ENCODE measurements at places on chromosomes 5 and 9.

DNA sequence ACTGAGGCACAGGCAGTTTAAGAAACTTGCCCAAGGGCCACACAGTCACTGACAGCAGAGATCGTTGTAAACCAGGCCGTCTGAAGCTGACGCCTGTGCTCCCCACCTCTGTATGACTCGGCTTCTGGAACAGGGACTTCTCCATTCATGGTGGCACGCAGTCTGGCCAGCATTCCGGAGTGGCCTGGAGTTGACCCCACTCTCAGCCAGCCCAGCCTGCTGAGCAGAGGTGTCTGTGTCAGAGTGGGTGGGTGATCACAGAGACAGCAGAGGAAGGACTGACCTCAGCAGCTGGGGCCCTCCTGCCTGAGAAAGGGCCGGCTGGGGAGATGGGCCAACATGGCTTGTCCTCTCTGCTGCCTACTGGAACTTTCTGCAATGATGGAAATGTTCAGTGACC is 12.6 kb downstream of the LRSAM1 start:
- DNase-seq: peak; percentile 19

- DNase-seq: peak; percentile 26
These were observed 23.9 kb downstream of the VCP start for GRCh38 chr9:35048511-35048910.

DNA sequence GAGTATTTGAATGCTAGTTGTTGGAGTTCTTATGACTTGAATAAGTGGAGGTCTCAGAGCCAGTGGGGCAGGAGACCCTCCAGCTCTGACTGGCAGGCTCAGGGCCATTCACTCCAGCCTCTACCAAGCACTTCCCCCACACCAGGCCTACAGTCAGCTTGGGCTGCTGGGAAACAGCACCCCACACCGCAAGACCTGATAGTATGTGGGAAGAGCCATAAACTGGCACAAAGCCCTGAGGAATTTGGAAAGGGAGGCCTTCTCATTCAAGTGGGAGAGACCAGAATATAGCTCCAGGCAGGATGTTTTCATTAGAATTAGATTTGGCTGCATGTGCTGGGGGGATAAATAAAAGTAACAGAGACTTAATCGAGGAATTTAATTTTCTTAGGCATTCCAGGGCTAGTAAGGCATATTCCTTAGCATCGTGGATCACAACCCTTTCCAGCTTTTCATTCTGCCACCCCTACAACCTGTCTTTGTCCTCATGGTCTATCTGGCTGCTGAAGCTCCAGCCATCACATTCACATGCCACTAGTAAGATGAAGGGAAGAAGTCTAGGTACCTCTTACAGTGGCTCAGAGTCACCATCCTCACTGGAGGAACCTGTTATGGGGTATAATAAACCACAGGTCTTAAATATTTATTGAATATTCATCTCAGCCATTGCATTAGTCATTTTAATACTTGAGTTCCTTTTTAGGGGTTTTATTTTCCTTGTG is 47.5 kb downstream of the TMOD1 start:
- DNase-seq: no peak

- no peak for DNase-seq
These were observed 32.5 kb downstream of the RAB14 start for GRCh38 chr9:121169094-121169601.

GRCh38 chr5:139488260-139488659 is 5.7 kb upstream of the STING1 start:
- DNase-seq: no peak

DNA sequence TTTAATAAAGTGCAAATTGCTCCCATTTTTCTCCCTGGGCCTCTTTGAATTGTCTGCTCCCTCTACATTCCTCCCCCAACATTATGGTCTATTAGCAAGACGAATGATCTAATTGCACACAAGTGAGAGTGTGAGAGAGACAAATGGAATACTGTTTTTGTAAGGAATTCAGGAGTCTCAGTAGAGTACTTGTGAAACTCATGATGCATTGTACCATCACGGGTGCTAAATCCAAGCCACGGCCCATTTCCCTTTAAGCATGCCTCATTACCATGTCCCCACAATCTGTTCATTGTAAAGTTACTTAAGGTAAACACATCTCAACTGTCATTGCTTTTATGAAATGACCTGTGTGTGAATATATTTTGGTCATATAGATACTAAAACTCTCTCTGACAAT is 62.8 kb downstream of the CD180 start:
- DNase-seq: no peak

- DNase-seq: no peak
These were observed 556.1 kb downstream of the CDH9 start for GRCh38 chr5:26482076-26482809.

- DNase-seq: no peak
These were observed 2.5 kb upstream of the FGF1 start for GRCh38 chr5:142688281-142688989.

- no peak for DNase-seq
These were observed 742.8 kb downstream of the CDH9 start for GRCh38 chr5:26295541-26295940.

GRCh38 chr5:57517250-57517649 is 34.6 kb upstream of the ACTBL2 start:
- no peak for DNase-seq

- no peak for DNase-seq
These were observed 41.2 kb upstream of the COL5A1 start for GRCh38 chr9:134600371-134600770.

DNA sequence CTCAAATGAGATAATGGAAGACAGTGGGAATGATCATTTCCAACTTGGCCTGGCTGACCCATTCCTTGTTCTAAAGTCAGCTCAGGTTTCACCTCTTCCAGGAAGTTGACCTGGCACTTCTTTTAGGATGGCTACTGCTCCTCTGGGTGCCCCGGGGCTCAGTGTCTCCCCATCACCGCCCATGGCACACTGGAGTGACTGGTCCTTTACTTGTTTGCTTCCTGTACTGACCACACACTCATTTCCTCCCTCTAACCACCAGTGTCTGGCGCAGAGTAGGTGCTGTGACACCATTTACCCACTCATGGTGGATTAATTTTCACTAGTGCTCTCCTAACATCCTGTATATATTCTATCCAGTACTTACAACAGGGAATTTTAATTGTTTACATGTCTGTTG is 183.5 kb downstream of the CDK5RAP2 start:
- DNase-seq: no peak

DNA sequence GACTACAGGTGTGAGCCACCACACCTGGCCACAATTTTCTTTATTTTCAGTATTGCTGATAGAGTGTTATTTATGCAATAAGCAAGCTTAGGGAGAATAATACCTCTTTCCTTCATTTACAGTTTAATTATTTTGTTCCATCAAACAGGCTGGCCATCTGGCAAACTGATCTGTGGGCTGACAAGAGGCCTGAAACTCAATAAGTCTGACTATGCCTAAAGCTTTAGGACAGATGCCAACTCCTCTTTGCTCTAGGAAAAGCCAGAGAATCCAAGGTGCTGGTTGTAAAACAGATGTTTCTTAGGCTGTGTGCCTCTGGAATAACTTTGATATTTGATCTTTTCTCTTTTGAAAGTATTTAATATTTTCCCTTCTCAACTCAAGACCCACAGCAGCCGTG is 98.4 kb downstream of the TARS1 start:
- DNase-seq: no peak

GRCh38 chr5:83576341-83576740 is 104.8 kb downstream of the VCAN start:
- no peak for DNase-seq

- DNase-seq: no peak
These were observed 84.5 kb downstream of the GNAQ start for GRCh38 chr9:77946969-77947620.

DNA sequence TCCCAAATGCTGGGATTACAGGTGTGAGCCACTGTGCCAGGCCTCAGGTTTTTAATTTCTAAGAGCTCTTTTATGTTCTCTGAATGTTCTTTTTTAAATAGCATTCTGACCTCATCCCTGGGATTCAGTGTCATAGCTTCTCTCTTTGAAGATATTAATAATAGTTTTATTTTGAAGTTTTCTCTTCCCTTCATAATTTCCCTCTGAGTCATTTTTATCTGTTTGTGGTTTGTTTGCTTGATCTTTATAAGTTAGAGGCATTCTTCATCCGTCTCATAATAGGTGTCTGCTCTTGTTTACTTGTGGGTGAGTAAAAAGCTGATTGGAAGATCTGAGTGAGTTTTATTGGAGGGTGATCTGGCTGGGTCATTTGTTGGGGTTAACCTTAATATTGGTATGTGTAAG is 12.5 kb upstream of the MAMDC2 start:
- DNase-seq: no peak

DNA sequence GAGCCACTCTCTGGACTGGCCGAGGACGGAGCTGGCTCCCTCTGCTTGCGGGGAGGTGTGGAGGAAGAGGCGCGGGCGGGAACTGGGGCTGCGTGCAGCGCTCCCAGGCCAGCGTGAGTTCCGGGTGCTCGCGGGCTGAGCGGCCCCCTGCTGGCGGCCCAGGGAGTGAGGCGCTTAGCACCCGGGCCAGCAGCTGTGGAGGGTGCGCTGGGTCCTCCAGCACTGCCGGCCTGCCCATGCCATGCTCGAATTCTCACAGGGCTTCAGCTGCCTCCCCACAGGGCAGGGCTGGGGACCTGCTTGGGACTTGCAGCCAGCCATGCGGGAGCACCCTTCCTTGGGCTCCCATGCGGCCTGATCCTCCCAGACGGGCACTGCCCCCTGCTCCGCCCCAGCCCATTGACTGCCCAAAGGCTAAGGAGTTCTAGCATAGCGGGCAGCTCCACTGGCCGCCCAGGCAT is 416.9 kb downstream of the MRPS30 start:
- DNase-seq: no peak

- DNase-seq: peak; percentile 95
These were observed 102.1 kb upstream of the RANBP3L start for GRCh38 chr5:36403632-36404311.

DNA sequence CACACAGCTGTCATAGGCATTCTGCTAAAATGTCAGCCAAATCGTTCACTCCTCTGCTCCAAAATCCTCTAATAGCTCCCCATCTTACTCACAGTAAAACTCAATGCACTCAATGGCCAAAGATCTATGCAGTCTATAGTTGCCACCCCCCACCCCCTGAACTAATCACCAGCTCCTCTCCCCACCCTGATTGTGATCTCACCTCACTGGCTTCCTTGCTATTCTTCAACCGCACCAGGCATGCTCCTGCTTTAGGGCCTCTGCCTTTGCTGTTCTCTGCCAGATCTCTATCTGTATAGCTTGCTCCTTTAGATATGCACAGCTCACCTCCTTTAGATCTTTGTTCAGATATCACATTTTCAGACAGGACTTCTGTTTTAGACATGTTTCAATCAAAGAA is 33.2 kb upstream of the SNX2 start:
- DNase-seq: peak; percentile 74

- DNase-seq: peak; percentile 86
These were observed 47.1 kb downstream of the MAPKAP1 start for GRCh38 chr9:125659954-125660353.

DNA sequence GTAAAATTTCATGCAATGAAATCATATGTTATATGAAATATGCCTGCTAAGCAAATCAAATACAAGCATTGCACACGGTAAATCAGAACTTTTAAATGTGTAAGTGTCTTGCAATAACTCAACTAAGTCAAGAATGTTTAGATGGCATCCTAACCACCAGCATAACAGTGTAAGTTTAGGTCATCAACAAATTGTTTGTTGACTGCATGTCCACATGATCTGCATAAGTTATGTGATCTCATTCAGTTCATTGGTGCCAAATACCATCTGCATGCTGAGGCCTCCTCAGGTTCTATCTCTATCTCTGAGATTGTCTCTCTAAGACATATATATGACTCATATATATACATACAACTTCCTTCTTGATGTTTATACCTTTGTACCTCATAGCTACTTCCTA is 159.6 kb upstream of the STK32A start:
- no peak for DNase-seq

DNA sequence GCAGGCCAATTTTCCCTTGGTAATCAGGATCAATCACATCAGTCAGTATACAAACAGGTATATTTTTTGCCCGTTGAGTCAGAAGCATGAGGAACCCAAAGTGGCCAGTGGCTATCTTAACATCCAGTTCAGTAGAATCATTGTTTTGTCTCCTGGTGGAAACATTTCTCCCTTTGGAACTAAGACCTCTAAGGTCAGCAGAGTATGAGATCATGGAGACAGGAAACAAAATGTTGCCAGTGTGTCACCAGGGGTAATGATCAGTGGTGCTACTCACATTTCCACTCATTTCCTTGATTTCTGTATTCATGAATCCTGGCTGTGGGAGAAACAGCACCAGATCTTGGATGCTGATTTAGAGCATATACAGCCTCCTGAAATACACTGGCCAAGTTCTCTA is 553.0 kb downstream of the CSNK1G3 start:
- DNase-seq: no peak

- DNase-seq: peak; percentile 9
These were observed 21.8 kb upstream of the RLN1 start for GRCh38 chr9:5361326-5362010.

DNA sequence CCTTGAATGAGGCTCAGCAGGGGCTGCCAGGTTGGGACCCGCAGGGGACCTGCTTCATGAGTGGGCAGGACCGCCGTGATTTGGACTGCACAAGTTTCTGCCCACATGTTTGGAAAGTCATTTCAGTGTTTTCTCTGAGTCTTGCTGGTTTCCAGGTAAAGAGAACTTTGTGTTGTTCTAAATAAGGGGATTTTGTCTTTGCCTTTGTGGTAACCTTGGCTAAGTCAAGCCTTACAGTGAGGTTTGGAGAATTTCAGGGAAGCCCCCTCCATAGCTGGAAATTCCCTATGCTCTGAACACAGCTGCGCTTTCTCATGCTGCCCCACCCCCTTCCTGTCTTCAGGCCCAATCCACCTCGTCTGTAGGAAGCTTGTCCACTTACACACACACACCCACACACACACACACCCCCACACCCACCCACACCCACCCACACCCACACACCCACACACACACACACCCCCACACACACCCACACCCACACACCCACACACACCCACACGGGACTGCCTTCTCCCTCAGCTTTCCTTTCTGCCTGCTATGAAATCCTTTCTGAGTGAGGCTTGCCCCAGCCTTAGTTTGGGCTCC is 270.1 kb downstream of the HSPA4 start:
- DNase-seq: no peak

GRCh38 chr9:121262423-121262822 is 5.5 kb upstream of the GSN start:
- no peak for DNase-seq

DNA sequence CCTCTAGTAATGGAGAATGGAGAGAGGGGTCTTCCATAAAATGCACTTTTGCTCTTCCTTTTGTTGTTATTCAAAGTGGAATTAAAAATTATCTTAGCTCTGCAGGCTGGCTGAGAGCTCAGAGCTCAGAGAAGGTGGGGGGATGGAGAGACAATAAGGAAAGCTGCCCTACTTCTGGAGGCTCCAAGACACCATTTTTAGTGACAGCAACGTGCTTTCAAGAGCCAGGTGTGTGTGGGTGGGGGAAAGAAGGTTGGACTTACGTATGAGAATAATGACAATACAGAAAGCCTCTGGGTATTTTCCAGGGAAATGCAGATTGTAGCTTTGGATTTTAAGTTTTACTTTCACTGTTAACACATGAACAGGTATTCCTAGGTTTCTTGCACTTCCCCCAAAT is 173.9 kb downstream of the TRPM3 start:
- no peak for DNase-seq

DNA sequence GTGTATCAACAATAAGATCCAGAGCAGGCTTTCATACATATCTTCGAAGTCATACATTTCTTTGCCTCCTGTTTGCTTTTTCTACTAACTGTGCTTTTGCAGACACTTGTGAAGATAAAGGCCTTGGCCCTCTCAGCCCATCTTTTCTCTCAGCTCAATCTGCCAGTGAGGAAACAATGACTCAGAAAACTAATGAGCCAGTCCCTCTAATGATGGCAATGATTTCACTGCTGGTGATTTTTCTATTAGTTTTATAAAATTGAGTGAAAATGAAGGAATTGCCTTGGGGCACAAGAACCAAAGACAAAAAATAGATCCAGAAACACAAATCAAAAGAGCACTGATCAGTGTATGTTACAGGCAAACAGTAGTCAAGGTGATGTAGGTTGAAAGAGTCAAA is 167.7 kb upstream of the PPP2R2B start:
- DNase-seq: no peak
